ENCODE measurements at places on chromosomes 7 and 10.

DNA sequence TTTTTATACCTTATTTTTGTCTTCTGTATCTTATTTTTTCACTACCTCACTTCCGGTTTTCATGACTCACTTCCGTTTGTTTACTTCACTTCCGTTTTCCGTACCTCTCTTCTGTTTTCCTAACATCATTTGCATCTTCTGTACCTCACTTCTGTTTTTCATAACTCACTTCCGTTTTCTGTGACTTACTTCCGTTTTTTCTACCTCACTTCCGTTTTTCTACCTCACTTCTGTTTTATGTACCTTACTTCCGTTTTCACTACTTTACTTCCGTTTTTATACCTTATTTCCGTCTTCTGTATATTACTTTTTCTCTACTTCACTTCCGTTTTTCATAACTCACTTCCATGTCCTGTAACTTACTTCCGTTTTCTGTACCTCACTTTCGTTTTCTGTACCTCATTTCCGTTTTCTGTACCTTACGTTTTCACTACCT, 492.5 kb upstream of the AKR1E2 start:
- DNase-seq: no peak

DNA sequence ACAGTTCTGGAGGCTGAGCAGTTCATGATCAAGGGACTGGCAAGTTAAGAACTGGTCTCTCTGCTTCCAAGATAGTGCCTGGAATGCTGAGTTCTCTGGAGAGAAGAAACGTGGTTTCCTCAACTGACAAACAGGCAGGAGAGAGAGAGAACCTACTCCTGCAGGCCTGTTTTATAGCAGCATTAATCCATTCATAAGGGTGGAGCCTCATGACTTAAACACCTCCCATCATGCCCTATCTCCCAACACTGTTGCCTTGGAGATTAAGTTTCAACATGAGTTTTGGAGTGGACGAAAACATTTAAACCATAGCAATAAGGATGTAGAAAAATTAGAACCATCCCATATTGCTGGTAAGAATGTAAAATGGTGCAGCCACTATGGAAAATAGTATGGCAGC, 32.3 kb upstream of the IMMP2L start:
- DNase-seq: no peak

GRCh38 chr7:101841328-101841727, 23.9 kb downstream of the CUX1 start:
- DNase-seq: no peak

- no peak for DNase-seq
These were observed 1.0 kb downstream of the ACSL5 start for GRCh38 chr10:112374724-112375541.

- DNase-seq: peak; percentile 25
These were observed 2.1 kb downstream of the FRAT1 start for GRCh38 chr10:97321032-97321803.

GRCh38 chr10:34869135-34869836, 54.2 kb upstream of the PARD3 start:
- no peak for DNase-seq

DNA sequence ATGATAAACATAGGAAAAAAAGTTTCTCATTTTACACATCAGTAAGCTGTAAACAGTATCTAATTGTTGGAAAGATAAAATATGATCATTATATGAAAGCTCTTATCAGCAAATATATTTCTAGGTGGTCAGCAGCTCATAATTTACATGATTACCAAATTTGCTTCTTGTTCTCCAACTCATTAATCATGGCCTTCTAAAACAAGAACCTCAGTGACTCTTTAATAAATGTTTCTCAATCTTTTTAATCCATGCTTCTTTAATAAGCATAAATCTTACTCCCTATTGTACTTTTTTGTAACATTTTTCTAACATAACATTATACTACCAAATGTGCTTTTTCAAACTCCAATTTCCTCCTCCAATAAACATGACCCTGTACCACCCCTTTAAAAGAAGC, 5.9 kb downstream of the ITGB1 start:
- DNase-seq: no peak
